Thyroid gland (tissue), 4 donors: ENCODE measurements at places on chromosomes 5 and 9. TPM values are rescaled to one million over a fixed set of nuclear protein-coding genes. Genes with fewer than 3 reads are reported as not detected.

- no peak overlapping the region for H3K27ac ChIP-seq
- H3K36me3 ChIP-seq = no peaks in the 10 kb centered on the region
- DNase-seq = no peak
- no peaks in the 10 kb centered on the region for H3K4me1 ChIP-seq
- no peak overlapping the region for H3K4me3 ChIP-seq
These were observed 35.0 kb upstream of the HMHB1 start for GRCh38 chr5:143776951-143777350.

- DNase-seq = no peak
- no peak overlapping the region for H3K27ac ChIP-seq
- H3K4me1 ChIP-seq = peaks cover 30% of the 10 kb centered on the region
- peaks cover 74% of the 10 kb centered on the region for H3K27me3 ChIP-seq
- H3K4me3 ChIP-seq = no peak overlapping the region
- no peaks in the 10 kb centered on the region for H3K36me3 ChIP-seq
These were observed 746 bp downstream of the NKX2-5 start for GRCh38 chr5:173234129-173234790.

GRIN3A gene
- total RNA-seq = not detected

DNA sequence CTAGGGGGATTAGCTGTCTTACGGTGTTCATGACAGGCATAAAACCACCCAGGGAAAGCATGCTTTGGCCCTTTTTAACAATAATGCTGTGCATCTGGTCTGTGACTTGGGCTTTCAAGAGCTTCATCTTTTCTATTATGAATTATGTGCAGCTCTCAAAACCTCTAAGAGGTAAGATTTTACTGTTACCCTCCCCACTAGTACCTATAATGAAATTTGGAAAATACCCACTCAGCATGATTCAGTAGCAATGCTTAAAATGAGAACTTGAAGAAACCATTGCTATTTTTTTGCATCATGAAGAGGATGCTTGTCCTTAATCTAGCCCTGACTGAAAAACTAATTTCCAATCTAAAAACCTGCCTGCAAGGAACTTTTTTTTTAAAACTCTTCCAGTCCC, 5.8 kb upstream of the LHFPL2 start:
- H3K27me3 ChIP-seq = no peaks in the 10 kb centered on the region
- H3K4me3 ChIP-seq = no peak overlapping the region
- no peaks in the 10 kb centered on the region for H3K36me3 ChIP-seq
- peaks cover 4% of the 10 kb centered on the region for H3K4me1 ChIP-seq
- H3K27ac ChIP-seq = no peak overlapping the region

- peak; percentile 63 for DNase-seq
- no peaks in the 10 kb centered on the region for H3K36me3 ChIP-seq
- H3K27me3 ChIP-seq = no peaks in the 10 kb centered on the region
- peak within 1 kb of the TSS; percentile 1 for H3K27ac ChIP-seq
- H3K4me3 ChIP-seq = no peak within 1 kb of the TSS
These were observed at the start of gene FGF18 for GRCh38 chr5:171418982-171419687. FGF18 (plus strand) TSS chr5:171419647; CDS start chr5:171420200, 553 bp downstream.

GRCh38 chr9:96620181-96620514, 505 bp upstream of the CDC14B start:
- DNase-seq = no peak
- no peak overlapping the region for H3K4me3 ChIP-seq
- H3K36me3 ChIP-seq = no peaks in the 10 kb centered on the region
- peaks cover 5% of the 10 kb centered on the region for H3K4me1 ChIP-seq
- H3K27me3 ChIP-seq = no peaks in the 10 kb centered on the region
- H3K27ac ChIP-seq = peak overlapping the region; percentile 58

DNA sequence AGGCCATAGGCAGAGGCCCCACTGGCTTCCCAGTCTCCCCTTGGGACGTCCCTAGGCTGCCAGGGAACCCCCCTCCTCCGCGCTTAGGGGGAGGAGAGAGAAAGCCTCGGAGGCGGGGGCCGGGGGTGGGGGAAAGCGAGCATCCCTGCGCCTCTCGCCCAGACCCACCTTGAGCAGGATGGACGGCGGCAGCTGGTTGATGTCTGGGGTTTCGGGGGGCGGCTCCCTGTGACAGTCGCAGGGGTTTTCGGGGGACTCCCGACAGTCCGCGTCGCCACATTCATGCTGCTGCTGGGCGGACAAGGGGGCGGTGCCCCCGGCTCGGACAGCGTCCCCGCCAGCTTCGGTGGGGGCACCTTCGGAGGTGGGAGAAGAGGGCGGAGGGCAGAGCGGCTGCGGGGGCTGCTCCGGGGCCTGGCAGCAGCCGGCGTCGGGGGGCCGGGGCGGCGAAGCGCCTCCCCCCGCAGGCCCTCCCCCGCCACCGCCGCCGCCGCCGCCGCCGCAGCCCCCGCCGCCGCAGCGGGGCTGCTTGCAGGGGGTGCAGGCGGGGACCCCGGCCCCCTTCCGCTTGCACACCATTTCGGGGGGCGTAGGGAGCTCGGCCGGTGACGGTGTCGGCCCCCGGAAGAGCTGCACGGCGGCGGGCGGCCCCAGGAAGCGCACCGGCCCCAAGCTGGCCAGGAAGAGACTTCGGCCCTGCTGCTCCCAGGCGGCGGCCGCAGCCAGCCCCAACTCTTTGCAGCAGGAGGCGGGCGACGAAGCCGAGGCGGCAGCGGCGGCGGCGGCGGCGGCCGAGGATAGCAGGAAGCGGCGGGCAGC, 1.2 kb downstream of the FBXL17 start:
- H3K27me3 ChIP-seq = no peaks in the 10 kb centered on the region
- no peaks in the 10 kb centered on the region for H3K36me3 ChIP-seq
- H3K27ac ChIP-seq = peak overlapping the region; percentile 100
- peaks cover 13% of the 10 kb centered on the region for H3K4me1 ChIP-seq

GRCh38 chr9:124286292-124286931, 28.7 kb downstream of the NEK6 start:
- peak overlapping the region; percentile 59 for H3K27ac ChIP-seq
- DNase-seq = no peak
- no peaks in the 10 kb centered on the region for H3K27me3 ChIP-seq
- H3K4me1 ChIP-seq = peaks cover 41% of the 10 kb centered on the region

DNA sequence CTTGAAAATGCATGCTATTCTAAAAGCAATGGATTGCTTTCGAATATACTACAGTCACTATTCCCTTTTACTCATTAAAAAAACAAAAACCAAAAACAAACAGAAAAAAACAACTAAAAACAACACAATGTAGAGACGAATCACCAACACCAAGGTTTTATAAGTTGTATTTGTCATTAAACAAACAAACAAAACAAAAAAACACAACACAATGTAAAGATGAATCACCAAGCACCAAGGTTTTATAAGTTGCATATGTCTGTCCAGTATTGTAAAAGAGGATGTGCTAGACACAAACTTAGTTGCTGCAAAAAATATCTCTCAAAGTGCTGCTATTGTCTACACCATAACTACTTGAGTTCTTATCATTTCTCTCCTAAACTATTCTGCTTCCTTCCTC, 1269.2 kb downstream of the EFNA5 start:
- no peak overlapping the region for H3K4me3 ChIP-seq
- H3K27ac ChIP-seq = no peak overlapping the region
- H3K27me3 ChIP-seq = no peaks in the 10 kb centered on the region
- H3K4me1 ChIP-seq = no peaks in the 10 kb centered on the region
- no peak for DNase-seq

CKMT2 gene
- total RNA-seq = 22.5 TPM

GRCh38 chr5:82332886-82333615, 54.9 kb upstream of the RPS23 start:
- no peaks in the 10 kb centered on the region for H3K4me1 ChIP-seq
- H3K36me3 ChIP-seq = no peaks in the 10 kb centered on the region
- H3K27me3 ChIP-seq = no peaks in the 10 kb centered on the region
- no peak overlapping the region for H3K27ac ChIP-seq
- H3K4me3 ChIP-seq = no peak overlapping the region
- DNase-seq = no peak

- H3K4me1 ChIP-seq = no peaks in the 10 kb centered on the region
- no peak overlapping the region for H3K4me3 ChIP-seq
- no peaks in the 10 kb centered on the region for H3K36me3 ChIP-seq
- no peak for DNase-seq
- peaks cover 3% of the 10 kb centered on the region for H3K27me3 ChIP-seq
These were observed 4.7 kb upstream of the ADCY2 start for GRCh38 chr5:7391215-7391614.

OR1B1 gene
- 2.0 TPM for total RNA-seq

GRCh38 chr9:78278177-78278777, 18.6 kb upstream of the PSAT1 start:
- no peak overlapping the region for H3K4me3 ChIP-seq
- H3K4me1 ChIP-seq = peaks cover 22% of the 10 kb centered on the region
- DNase-seq = no peak
- H3K36me3 ChIP-seq = no peaks in the 10 kb centered on the region
- H3K27me3 ChIP-seq = no peaks in the 10 kb centered on the region
- H3K27ac ChIP-seq = no peak overlapping the region

TMEM203 gene
- 37.5 TPM for total RNA-seq

DNA sequence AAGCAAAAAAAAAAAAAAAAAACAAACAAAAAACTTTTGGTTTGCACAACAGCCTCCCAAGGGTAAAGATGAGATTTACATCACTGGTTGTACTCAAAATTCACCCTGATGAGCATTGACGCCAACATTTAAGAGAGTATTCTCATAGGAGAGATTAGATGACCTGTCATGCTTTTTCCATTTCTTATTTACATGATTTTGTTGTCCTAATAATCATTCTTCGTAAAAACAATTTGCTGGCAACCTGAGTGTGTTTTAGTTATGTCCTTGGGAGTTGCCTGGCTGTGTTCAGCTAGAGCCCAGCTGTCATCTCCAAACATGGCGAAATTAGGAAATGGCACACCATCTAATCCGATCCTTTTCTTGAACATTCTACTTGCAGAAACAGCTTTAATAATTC, 186.4 kb upstream of the MRPS30 start:
- H3K4me1 ChIP-seq = no peaks in the 10 kb centered on the region
- no peak for DNase-seq
- H3K27ac ChIP-seq = no peak overlapping the region
- no peaks in the 10 kb centered on the region for H3K36me3 ChIP-seq
- H3K4me3 ChIP-seq = no peak overlapping the region

LCN10 gene
- total RNA-seq = 7.0 TPM

DNA sequence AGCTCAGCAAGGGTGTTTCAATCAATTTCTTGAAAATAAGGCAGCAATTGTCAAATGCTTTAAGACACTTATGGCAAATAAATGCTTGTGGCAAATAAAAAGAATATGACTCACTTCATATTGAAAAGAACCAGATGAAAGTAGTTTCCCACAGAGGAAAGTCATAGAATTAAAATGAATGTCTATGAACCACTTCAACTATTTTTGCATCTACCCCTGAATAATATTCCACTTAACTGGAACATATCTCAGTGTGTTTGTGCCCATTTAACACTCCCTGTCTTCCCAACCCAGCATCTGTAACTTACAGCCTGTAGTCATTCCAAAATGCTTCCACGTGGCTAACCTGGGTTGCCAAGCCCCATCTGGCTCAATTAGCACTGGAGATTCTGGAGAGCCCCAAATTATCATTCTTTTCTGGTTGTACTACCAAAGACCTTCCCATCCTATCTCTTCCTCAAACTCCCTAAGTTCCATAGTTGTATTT, 84.7 kb downstream of the FEM1C start:
- H3K36me3 ChIP-seq = no peaks in the 10 kb centered on the region
- no peak overlapping the region for H3K4me3 ChIP-seq
- DNase-seq = no peak
- peak overlapping the region; percentile 67 for H3K27ac ChIP-seq
- H3K4me1 ChIP-seq = peaks cover 11% of the 10 kb centered on the region

TAF11L5 gene
- total RNA-seq = not detected

GRCh38 chr5:87027570-87027969, 240.1 kb upstream of the RASA1 start:
- H3K27me3 ChIP-seq = no peaks in the 10 kb centered on the region
- DNase-seq = no peak

PCDHGC5 gene
- total RNA-seq = 1.8 TPM

- no peaks in the 10 kb centered on the region for H3K27me3 ChIP-seq
- H3K4me3 ChIP-seq = no peak overlapping the region
- peak; percentile 81 for DNase-seq
- H3K36me3 ChIP-seq = no peaks in the 10 kb centered on the region
These were observed 157.2 kb upstream of the ISL1 start for GRCh38 chr5:51225789-51226742.

- H3K36me3 ChIP-seq = no peaks in the 10 kb centered on the region
- no peaks in the 10 kb centered on the region for H3K4me1 ChIP-seq
- H3K4me3 ChIP-seq = no peak overlapping the region
- no peak overlapping the region for H3K27ac ChIP-seq
These were observed 179.7 kb upstream of the ISL1 start for GRCh38 chr5:51203598-51203997.

DNA sequence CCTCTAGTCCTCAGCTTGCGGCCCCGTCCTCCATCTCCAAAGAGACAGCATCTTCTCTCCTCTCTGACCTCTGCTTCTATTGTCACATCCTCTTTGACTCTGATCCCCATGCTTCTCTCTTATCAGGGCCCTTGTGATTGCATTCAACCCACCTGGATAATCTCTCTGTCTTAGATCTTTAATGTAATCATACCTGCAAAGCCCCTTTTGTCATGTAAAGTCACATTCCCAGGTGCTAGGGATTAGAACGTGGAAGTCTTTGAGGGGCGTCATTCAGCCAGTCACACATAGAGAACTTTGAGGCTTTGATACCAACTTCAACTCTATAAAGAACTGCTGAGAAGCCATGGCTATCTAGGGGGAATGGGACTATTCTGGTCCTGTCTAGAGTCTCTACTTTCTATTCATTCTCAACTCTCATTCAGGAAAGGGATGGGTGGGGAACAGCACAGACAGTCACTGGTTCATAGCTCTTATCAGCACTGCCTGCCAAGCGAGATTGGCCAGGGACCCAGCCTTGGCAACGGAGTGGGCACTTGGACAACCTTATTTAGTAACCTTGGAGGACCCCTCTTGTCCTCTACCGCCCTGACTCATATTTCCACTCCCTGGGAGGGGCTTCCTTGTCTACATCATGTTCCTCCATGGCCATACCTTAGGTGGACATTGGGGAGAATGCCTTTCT, 29.0 kb downstream of the TAS2R1 start:
- no peaks in the 10 kb centered on the region for H3K4me1 ChIP-seq
- no peak overlapping the region for H3K27ac ChIP-seq
- no peaks in the 10 kb centered on the region for H3K36me3 ChIP-seq
- DNase-seq = no peak
- H3K4me3 ChIP-seq = no peak overlapping the region

GRCh38 chr5:28500511-28500910, 1462.1 kb upstream of the CDH9 start:
- no peaks in the 10 kb centered on the region for H3K4me1 ChIP-seq
- no peaks in the 10 kb centered on the region for H3K27me3 ChIP-seq
- no peak overlapping the region for H3K27ac ChIP-seq

MYMK gene
- total RNA-seq = not detected

IFNA13 gene
- total RNA-seq = not detected

OR13C3 gene
- total RNA-seq = not detected

DNA sequence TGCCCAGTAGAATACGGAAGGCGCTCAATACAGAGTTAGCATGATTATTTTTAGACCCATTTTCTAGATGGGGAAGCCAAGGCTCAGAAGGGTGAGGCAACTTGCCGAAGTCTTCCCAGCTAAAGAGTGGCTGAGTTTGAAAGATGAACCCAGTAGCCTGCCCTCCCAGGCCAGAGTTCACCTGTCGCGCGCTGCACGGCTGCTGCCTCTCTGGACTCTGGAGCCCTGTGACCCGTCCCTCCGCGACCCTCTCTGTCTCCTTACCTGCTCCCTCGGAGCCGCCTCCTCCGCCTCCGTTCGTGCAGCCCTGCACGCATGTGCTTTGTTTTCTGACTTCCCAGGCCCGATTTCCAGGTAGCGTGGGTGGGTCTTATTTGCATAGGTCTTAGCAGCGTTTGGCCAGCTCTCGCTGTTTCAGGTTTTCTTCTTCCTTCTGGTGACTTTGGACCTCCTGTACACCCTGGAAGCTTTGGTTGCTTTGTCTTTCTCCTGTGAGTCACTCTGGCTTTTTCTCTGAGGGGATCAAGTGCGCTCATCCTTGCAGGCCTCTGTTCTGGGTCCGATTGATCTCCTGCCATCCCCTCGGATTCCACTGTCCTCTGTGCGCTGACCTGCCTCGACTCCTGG, at the start of gene RNF183:
TSS of gene RNF183 (minus strand) at position 585 of the 627 bp plus-strand sequence. CDS start 5,192 bp downstream, outside the sequence.
- no peaks in the 10 kb centered on the region for H3K36me3 ChIP-seq
- no peak for DNase-seq
- H3K27me3 ChIP-seq = no peaks in the 10 kb centered on the region
